Naive thymus-derived CD8-positive, alpha-beta T cell (primary cell): ENCODE measurements at places on chromosomes 1 and 21. TPM values are rescaled to one million over a fixed set of nuclear protein-coding genes. Genes with fewer than 3 reads are reported as not detected.

DNA sequence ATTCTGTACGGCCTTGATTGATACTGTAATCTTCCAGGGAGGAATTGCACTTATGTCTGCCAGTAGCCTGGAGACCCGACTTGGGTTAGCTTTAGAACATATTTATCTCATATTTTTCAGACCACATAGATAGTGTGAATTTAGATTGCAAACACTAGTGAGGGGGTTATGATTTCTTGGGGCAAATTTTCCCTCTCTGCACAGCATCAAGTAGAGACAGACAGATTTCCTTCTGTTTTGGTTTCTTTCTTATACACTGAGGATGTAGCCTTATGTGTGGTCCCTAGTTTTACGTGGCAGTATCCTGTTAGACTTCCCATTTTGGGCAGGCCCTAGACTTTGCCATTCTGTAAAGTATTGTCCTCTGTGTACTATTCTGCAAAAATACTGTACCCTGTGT is 29.0 kb downstream of the SOAT1 start:
- peaks cover 83% of the 10 kb centered on the region for H3K36me3 ChIP-seq
- peaks cover 12% of the 10 kb centered on the region for H3K4me1 ChIP-seq
- H3K4me3 ChIP-seq: no peak overlapping the region
- H3K27ac ChIP-seq: no peak overlapping the region

The SVBP gene
- 20.5 TPM for total RNA-seq

DNA sequence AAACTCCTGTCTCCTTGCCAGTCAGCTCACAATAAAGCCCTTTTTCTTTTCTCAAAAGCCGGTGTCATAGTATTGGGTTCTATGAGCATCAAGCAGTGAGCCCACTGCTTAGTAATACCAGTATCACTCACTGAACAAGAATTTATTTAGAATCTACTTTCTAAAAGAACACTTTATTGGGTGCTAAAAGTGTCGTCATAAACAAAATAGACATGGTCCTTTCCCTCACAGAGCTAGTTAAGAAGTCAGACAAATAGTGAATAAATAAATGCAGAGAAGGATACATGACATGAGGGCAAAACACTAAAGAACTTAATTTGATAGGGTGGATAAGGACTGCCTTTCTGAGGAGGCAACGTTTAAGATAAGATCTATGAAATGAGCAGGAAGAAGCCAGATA is 32.2 kb downstream of the EVI5 start:
- H3K4me1 ChIP-seq: no peaks in the 10 kb centered on the region
- no peaks in the 10 kb centered on the region for H3K27me3 ChIP-seq
- no peak for DNase-seq

The CLCA1 gene
- not detected for total RNA-seq

GRCh38 chr1:21736011-21736410 is 46.9 kb downstream of the USP48 start:
- H3K36me3 ChIP-seq: peaks cover 11% of the 10 kb centered on the region
- H3K27ac ChIP-seq: no peak overlapping the region
- H3K4me3 ChIP-seq: no peak overlapping the region
- no peak for DNase-seq
- H3K4me1 ChIP-seq: peaks cover 5% of the 10 kb centered on the region
- H3K27me3 ChIP-seq: no peaks in the 10 kb centered on the region

The CFAP107 gene
- total RNA-seq: not detected

The OR2L3 gene
- total RNA-seq: 0.27 TPM

- H3K27ac ChIP-seq: no peak overlapping the region
- no peak overlapping the region for H3K4me3 ChIP-seq
- H3K36me3 ChIP-seq: no peaks in the 10 kb centered on the region
These were observed 183.1 kb downstream of the RHOU start for GRCh38 chr1:228918335-228918734.

The ERVH48-1 gene
- 0.30 TPM for total RNA-seq

- peak overlapping the region; percentile 92 for H3K4me3 ChIP-seq
- peak; percentile 9 for DNase-seq
- peaks cover 42% of the 10 kb centered on the region for H3K4me1 ChIP-seq
- no peaks in the 10 kb centered on the region for H3K36me3 ChIP-seq
- H3K27me3 ChIP-seq: no peaks in the 10 kb centered on the region
These were observed 1.2 kb upstream of the LUZP1 start for GRCh38 chr1:23169727-23170335.

The BATF3 gene
- total RNA-seq: 0.29 TPM

DNA sequence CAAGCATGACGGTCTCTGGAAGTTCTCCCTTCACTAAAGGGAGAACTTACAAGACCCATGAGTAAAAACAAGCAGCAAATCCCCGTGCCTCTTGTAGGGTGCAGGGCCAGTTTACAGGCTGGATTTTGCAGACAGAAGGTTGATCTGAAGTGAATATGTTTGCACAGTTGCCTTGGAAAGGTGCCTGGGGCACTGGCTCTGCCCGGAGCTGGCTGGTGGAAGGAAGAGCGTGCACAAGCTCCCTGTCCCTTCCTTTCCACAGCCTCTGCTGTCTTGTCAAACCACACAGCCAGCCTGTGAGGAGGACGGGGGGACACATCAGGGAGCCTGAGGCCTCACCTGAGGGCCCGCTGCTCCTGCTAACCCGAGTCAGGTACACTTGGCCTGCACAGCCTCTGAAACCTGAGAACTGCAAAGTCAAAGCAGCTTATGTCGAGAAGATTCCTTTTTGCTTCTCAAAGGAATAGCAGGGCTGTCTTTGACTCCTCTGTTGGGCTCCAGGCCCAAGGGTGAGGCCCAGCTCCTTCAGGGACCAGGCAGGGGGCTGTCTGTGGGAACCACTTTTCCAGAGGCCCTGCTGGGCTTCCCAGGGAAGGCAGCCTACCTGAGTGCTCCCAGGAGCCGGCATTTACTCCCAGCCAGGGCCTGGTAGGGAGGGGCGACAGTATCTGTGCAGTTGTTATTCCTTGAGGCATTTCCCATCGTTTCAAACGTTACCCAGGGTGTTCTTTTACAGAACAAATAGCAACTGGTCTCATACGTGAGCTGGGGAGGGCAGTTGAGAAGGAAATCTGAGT is 251.5 kb downstream of the SIPA1L2 start:
- no peak overlapping the region for H3K27ac ChIP-seq
- DNase-seq: no peak
- peaks cover 22% of the 10 kb centered on the region for H3K27me3 ChIP-seq
- H3K36me3 ChIP-seq: no peaks in the 10 kb centered on the region

The ELAPOR1 gene
- total RNA-seq: 7.0 TPM

- H3K4me3 ChIP-seq: no peak overlapping the region
- no peaks in the 10 kb centered on the region for H3K27me3 ChIP-seq
- no peaks in the 10 kb centered on the region for H3K36me3 ChIP-seq
These were observed 13.4 kb upstream of the LRRC47 start for GRCh38 chr1:3809680-3810079.

GRCh38 chr1:41572224-41572623 is 87.7 kb upstream of the EDN2 start:
- H3K36me3 ChIP-seq: no peaks in the 10 kb centered on the region
- H3K4me1 ChIP-seq: peaks cover 12% of the 10 kb centered on the region
- DNase-seq: no peak
- no peaks in the 10 kb centered on the region for H3K27me3 ChIP-seq
- H3K4me3 ChIP-seq: no peak overlapping the region

DNA sequence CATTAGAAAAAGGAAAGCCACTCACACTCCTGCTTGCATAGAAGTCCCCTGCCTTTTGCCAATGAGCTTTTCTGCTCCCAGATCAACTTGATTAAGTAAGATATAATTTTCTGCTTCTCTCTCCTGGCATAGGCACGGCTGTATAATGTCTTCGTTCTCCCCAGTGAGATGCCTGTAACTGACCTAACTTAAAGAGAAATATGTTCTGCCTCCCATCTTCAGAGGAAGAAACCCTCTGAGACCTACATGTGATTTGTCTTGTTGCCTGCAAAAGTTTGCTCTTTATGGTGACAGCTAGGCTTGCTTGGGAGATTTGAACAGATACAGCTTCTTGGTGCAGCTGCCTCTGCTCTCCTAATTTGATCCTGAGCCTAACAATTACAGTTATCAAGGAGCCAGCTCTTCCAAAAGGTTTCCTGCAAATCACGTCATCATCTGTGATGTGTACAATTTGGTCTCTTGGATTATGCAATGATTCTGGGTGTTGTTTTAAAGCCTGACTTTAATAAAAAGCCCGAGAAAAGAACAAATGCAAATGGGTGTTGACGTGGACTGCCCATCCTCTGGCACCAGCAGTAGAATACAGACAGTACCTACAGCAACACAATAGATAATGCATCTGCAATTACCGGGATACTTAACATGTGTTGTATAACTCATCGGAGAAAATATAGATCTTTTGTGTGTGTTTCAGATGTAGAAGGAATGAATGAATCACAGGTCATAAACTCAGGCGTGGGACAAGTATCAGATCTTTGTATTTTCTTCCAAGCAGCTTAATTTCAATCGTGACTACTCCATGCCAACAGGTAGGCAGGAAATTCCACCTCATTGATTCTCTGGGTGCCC is 76.2 kb upstream of the KAZN start:
- H3K27ac ChIP-seq: no peak overlapping the region
- H3K36me3 ChIP-seq: no peaks in the 10 kb centered on the region
- DNase-seq: no peak
- no peak overlapping the region for H3K4me3 ChIP-seq
- no peaks in the 10 kb centered on the region for H3K4me1 ChIP-seq

DNA sequence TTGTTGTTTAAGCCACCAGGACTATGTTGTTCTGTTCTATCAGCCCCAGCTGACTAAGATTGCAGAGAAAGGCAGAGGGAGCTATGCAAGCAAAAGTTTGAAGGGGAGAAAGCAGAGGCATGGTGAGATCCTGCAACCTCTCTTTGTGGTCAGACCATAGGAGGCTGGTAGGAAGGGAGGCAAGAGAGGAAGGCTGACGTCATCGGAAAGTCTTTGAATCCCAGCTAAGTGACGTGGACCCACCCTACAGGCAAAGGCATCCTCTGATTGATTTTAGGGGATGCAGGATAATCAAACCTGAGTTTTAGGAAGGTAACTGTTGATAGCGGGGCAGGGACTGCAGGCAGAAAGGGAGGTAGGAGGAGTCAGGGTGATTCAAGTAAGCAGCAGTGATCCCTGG is 23.3 kb upstream of the TNNI1 start:
- no peaks in the 10 kb centered on the region for H3K36me3 ChIP-seq
- DNase-seq: no peak
- H3K4me3 ChIP-seq: no peak overlapping the region
- H3K27me3 ChIP-seq: peaks cover 2% of the 10 kb centered on the region
- H3K4me1 ChIP-seq: peaks cover 2% of the 10 kb centered on the region

- no peaks in the 10 kb centered on the region for H3K27me3 ChIP-seq
- no peak for DNase-seq
- H3K4me1 ChIP-seq: peaks cover 42% of the 10 kb centered on the region
These were observed 37.4 kb downstream of the PTP4A2 start for GRCh38 chr1:31900790-31901189.

- no peak for DNase-seq
- no peaks in the 10 kb centered on the region for H3K4me1 ChIP-seq
- no peak overlapping the region for H3K4me3 ChIP-seq
- peaks cover 46% of the 10 kb centered on the region for H3K27me3 ChIP-seq
- no peaks in the 10 kb centered on the region for H3K36me3 ChIP-seq
- no peak overlapping the region for H3K27ac ChIP-seq
These were observed 97.3 kb downstream of the LMX1A start for GRCh38 chr1:165259236-165259635.

- H3K36me3 ChIP-seq: peaks cover 3% of the 10 kb centered on the region
- H3K4me1 ChIP-seq: peaks cover 5% of the 10 kb centered on the region
- no peak for DNase-seq
- H3K4me3 ChIP-seq: no peak overlapping the region
- H3K27me3 ChIP-seq: no peaks in the 10 kb centered on the region
These were observed 2.7 kb downstream of the ITGA10 start for GRCh38 chr1:145906954-145907753.

GRCh38 chr1:179917601-179918429 is 35.7 kb downstream of the TOR1AIP1 start:
- H3K4me1 ChIP-seq: peaks cover 4% of the 10 kb centered on the region
- no peaks in the 10 kb centered on the region for H3K27me3 ChIP-seq
- no peak for DNase-seq
- H3K4me3 ChIP-seq: no peak overlapping the region
- peaks cover 71% of the 10 kb centered on the region for H3K36me3 ChIP-seq
- peak overlapping the region; percentile 22 for H3K27ac ChIP-seq

- no peak overlapping the region for H3K4me3 ChIP-seq
- no peak for DNase-seq
- no peaks in the 10 kb centered on the region for H3K27me3 ChIP-seq
- H3K27ac ChIP-seq: peak overlapping the region; percentile 51
- peaks cover 7% of the 10 kb centered on the region for H3K4me1 ChIP-seq
These were observed 30.7 kb downstream of the NOL9 start for GRCh38 chr1:6523566-6523965.

The SNX7 gene
- total RNA-seq: not detected

DNA sequence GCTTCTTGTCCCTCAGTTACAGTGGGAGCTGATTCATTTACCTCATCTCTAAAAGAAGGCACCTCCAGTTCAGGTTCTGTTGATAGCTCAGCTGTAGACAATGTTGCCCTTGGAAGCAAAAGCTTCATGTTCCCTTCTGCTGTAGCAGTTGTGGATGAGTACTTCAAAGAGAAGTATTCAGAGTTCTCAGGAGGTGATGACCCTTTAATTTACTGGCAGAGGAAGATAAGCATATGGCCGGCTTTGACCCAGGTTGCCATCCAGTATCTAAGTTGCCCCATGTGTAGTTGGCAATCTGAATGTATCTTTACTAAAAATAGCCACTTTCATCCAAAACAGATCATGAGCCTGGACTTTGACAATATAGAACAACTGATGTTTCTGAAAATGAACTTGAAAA is 4.5 kb downstream of the ZBED6 start:
- no peak overlapping the region for H3K27ac ChIP-seq
- DNase-seq: no peak
- H3K4me1 ChIP-seq: peaks cover 21% of the 10 kb centered on the region
- H3K36me3 ChIP-seq: peaks cover 51% of the 10 kb centered on the region
- no peaks in the 10 kb centered on the region for H3K27me3 ChIP-seq

- H3K36me3 ChIP-seq: no peaks in the 10 kb centered on the region
- no peak overlapping the region for H3K4me3 ChIP-seq
- H3K27me3 ChIP-seq: no peaks in the 10 kb centered on the region
- peaks cover 3% of the 10 kb centered on the region for H3K4me1 ChIP-seq
- H3K27ac ChIP-seq: no peak overlapping the region
These were observed 11.3 kb upstream of the LRRC8D start for GRCh38 chr1:89809556-89809955.

The FAM3B gene
- not detected for total RNA-seq

GRCh38 chr1:226223786-226224244 is 351 bp downstream of the MIXL1 start:
- peaks cover 38% of the 10 kb centered on the region for H3K27me3 ChIP-seq
- H3K4me1 ChIP-seq: peaks cover 5% of the 10 kb centered on the region
- H3K4me3 ChIP-seq: peak overlapping the region; percentile 80
- no peak overlapping the region for H3K27ac ChIP-seq

The TRIM63 gene
- not detected for total RNA-seq

GRCh38 chr1:151684128-151684527 is 32.5 kb downstream of the CELF3 start:
- H3K4me1 ChIP-seq: peaks cover 4% of the 10 kb centered on the region
- no peak overlapping the region for H3K4me3 ChIP-seq
- H3K27ac ChIP-seq: no peak overlapping the region

- H3K4me1 ChIP-seq: no peaks in the 10 kb centered on the region
- no peak for DNase-seq
- H3K27me3 ChIP-seq: peaks cover 55% of the 10 kb centered on the region
- H3K27ac ChIP-seq: no peak overlapping the region
- no peaks in the 10 kb centered on the region for H3K36me3 ChIP-seq
These were observed 26.2 kb downstream of the PGBD5 start for GRCh38 chr1:230400007-230400344.
